ENCODE measurements at places on chromosomes 5 and 9. TPM values are rescaled to one million over a fixed set of nuclear protein-coding genes. Genes with fewer than 3 reads are reported as not detected.

MYORG gene
- 25.2 TPM for total RNA-seq

IFNB1 gene
- not detected for total RNA-seq

SLC2A6 gene
- total RNA-seq: 0.92 TPM

EEIG1 gene
- total RNA-seq: 13.6 TPM

Measured in tongue (tissue), 3 donors.